ENCODE measurements at places on chromosomes 1 and 21.

DNA sequence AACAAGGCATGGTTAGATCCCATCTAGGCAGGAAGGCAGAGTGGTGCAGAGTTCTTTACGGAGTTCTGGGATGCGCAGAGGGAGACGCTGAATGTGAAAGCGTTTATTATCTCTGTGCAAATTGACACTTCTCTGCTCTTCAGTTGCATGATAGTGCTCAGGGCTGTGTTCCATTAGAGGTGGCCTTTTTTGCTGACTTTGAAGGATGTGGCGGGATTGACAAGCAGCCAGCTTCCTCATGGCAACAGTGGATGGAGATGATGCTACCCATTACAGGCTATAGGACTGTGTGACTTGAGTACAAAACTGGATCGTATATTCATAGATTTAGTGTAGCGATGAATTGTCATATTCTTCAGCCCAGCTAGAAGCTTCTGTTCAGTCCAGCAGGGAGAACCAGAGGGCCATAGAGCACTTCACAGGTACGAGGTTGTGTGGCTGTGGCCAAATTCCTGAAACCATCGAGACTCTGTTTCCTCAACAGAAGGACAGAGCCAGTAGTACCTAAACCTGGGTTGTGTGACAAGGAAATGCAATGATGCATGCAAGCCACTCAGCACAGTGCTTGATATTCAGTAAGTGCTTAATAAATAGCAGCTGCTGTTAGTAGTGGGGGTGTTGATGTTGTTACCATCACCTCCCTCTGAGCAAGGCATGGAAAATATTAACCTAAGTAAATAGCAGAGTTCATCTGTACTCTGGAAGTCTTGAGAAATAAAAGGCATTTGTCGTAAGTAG is 430.0 kb upstream of the KAZN start:
- no peak for DNase-seq

DNA sequence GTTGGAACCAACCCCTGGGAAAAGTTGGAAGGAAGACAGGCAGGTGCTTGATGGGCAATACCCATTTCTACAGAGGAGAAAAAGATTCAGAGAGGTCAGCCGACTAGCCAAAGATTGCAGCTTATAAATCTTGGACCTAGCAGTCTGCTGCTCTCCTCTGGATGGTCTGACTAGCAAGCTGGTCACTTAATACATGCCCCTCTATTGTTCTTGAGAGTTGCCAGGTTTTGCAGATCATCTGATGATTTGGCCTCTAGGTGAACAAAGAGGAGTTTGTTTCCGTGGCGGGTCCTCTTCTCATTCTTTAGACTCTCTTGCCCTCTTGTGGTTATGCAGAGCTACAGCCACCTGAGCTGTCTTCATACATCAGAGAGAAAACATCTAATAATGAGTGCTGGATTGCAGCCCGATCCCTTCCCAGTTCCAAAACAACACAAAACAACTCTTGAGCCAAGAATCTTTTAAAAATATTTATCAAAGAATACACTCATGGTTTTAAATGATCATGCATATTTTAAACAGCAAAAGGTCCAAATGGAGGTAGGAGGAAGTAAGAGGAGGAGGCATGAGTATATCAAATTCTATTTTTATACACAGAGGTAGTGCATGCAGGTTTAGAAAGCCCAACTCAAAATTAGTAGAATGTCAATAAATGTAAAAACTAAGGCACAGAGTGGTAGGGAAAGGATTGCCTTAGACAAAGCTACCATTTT is 115.7 kb downstream of the SLC30A10 start:
- no peak for DNase-seq

DNA sequence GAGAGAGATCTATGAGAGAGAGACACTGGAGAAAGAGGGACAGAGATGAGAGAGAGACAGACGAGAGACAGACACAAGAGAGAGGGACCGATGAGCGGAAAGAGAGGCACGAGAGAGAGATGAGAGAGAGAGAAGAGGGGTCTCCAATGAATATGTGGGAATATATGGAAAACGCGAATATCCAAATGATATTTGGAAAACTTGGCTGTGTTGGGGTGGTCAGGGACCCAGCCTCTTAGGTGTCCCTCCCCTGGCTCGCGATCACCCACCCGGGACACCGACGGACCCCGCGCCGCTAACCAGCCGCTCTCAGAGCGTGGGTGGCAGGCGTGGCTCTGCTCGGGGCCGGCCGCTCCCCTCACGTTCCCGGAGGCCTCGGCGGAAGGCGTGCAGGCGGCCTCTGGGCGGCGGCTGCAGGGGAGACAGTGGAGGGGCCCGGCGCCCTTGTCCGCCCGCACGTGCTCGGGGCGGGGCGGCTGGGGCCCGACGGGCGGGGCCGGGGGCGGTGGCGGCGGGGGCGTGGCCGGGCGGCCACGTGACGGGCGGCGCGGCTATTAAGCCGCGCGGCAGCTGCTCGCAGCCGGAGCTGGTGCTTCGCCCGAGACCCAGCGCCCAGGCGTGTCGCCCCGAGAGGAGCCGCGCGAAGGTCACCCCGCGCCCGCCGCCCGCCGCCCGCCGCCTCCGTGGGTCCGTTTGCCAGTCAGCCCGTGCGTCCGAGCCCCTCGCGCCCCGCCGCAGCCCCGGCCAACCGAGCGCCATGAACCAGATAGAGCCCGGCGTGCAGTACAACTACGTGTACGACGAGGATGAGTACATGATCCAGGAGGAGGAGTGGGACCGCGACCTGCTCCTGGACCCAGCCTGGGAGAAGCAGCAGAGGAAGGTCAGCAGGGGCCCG is at the start of gene ACTN2:
ACTN2 (plus strand) TSS at position 583 of the 898 bp plus-strand sequence; CDS start at position 758, 175 bp downstream.
- peak; percentile 24 for DNase-seq

DNA sequence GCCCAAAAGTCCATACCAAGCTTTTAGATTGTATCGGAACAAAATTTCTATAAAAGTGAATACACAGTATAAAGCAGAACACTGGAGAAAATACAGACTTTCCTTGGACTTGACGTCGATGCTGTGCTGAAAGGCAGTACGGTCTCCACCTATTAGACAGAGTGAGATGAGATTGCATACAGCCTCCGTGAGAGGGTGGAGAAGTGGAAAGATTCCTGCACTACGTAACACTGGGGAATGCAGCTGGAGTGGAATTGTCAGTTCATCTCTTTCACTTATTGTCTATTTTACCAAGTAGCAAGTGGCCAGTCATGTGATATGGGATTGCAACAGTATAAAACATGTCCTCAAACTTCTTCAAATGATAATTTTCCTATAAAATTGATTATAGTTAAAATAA is 209.5 kb downstream of the ZP4 start:
- no peak for DNase-seq

- no peak for DNase-seq
Measured at GRCh38 chr1:210796421-210796820, 337.5 kb downstream of the KCNH1 start.

DNA sequence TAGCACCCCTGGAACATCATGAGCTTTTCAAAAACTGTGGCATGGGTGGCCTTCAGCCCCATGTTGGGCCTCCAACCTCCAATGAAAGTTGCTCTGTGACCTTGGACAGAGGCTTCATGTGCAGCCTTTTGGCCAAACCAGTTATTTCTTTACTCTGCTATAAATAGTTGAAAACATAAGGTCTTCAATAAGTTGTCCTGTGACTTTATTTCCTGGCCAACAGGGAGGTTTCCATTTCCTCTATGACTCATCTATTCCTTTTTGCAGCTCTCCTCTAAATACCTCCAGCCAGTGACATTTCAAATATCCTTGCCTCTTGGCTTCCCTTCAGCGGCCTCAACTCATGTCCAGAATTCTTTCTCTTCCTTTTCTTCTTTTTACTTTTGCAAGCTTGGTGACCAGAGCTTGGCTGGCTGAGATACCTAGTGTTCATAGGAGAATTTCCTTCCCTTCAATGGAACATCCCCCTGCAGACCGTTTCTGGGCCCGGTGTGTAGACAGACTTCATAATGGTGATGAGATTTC is 22.7 kb upstream of the TRIM67 start:
- no peak for DNase-seq

DNA sequence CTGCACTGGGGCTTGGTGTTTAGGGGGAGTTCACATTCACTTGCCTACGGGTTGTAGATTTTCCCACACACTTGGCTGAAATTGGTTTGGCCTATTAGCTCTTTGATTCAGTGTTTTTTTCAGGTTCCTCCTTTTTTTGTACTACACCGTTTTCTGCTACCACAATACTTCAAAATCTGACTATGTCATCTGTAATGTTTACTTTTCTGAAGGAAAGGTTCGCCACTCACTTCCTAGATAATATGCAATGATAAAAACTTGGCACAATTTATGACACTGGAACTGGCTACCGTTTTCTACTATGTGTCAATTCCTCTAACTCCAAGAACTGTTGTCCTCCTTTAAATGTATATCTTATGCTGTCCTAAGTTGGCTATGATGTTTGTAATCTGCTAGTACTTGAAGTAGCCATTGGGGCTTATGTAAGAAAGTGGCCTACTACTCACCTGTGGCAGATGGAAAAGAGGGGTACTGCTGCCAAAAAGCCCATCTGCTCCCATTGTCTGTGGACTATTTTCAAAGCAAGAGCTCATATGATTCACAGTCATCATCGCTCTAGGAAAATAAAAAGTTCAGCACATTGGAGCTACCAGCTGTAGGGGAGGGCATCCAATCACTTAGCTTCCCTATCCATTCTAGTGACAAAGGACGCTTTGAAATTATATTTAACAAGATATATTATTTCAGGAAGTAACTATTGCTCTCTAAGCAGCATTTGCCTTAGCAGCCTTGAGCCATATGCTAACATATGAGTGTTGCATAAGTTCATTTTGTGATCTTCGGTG is 42.4 kb upstream of the BACH1 start:
- DNase-seq = no peak

- no peak for DNase-seq
Measured at GRCh38 chr1:981491-981954, 370 bp downstream of the PERM1 start.

GRCh38 chr1:150366416-150367296 is 2.7 kb downstream of the RPRD2 start:
- no peak for DNase-seq

GRCh38 chr1:105608713-105609112 is 1447.8 kb upstream of the PRMT6 start:
- no peak for DNase-seq

DNA sequence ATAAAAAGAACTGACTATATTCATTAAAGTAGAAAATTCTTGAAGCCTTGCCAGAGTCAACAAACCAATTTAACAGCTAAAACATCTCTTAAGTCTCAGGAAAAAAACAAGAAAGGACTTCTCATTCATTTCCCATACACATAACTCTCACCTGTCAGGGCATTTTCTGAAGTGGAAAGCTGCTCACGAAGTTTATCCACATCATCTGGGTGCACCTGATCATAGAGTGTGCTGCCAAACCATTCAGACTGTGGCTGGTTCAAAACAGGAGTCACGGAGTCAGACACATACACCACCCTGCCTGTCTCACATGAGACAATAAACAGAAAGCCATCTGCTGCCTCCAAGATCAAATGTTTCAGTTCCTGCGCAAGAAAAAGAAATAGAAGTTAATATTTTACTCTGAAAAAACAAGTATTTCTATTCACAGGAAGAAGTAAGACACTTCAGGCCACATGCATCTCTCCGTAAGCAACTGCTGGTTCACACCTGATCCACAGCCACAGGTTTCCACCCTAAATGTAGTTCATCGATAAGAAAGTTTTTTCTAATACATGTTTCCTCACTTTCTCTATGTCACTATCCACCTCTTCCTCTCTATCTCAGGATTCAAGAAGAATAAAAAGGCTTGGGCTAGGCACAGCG is 28.2 kb upstream of the CTSK start:
- no peak for DNase-seq

DNA sequence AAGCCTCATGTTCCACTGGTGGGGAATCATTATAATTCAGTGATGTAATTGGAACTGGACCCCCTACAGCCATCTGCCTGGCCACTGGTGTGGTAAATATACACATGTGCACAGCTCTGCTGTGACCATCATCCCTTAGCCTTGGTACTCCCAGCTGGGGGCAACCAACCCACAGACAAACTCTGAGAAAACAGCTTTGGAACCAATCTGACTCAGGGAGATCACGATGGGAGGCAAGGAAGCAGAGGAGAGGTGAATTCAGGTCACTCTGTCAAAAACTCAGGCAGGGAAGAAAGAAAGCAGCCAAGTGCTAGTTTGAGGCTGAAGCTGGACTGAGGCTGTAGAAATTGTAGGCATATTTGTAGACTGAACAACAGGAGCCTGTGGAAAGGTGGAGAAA is 197.8 kb upstream of the GALNT2 start:
- no peak for DNase-seq

- no peak for DNase-seq
Measured at GRCh38 chr1:230567221-230567575, 75.1 kb upstream of the COG2 start.

DNA sequence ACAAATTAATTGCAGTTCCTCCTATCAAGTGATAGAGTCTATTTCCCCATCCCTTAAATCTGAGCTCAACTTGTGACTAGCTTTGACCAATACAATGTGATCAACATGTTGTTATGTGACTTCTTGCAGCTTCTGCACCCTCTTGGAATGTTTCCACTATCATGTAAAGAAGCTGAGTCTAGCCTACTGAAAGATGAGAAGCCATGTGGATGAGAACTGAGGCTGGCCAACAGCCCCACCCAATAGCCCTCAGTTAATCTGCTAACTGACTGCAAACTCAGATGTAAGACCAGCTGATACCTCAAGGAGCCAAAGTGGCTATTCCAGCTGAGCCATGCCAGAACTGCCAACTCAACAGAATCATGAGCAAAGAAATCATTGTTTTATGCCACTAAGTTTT is 44.0 kb downstream of the LYST start:
- no peak for DNase-seq

DNA sequence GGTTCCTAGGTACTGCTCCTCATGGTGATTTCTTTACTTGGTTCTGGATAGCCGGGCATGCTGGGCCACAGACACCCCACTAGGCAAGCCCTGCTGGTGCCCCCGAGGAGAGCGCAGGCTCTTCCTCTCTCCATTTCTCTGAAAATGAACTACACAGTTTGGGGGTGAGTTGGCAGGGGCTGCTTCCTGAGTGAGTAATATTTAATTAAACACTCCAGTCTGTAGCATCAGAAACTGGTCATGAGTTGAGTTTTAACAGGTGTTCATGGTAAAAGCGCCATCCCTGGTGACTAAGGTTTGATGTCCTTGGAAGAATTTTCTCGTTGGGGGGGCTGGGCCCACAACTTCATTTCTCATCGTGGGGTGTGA is 1.7 kb downstream of the SPSB1 start:
- DNase-seq = no peak

DNA sequence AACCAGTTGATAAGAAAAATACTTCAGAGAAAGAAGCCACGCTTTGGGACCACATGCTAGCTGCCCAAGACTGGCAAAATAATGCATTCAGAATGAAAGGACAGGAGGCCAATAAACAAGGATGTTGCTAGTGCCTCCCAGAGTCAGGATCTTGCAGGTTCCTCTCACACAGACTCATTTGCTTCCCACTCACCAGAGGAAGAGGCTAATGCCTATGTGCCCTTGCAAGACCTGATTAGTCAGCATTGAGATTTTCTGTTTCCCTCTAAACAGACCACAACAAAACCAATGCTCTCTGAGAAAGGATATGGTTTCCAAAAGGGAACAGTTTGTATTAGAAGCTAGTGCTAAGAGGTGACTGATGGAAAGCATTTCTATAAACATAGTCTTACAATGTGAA is 85.7 kb downstream of the NRDC start:
- no peak for DNase-seq

GRCh38 chr21:36841866-36842265 is 124.6 kb downstream of the HLCS start:
- no peak for DNase-seq

All from T follicular helper cell (primary cell).